Activated T-cell treated with anti-CD3 and anti-CD28 coated beads for 1 hour (primary cell): ENCODE measurements at places on chromosomes 6 and 20.

GRCh38 chr6:170314983-170315382 is 8.4 kb downstream of the FAM120B start:
- DNase-seq = no peak

GRCh38 chr6:753486-753885 is 60.5 kb upstream of the EXOC2 start:
- no peak for DNase-seq

DNA sequence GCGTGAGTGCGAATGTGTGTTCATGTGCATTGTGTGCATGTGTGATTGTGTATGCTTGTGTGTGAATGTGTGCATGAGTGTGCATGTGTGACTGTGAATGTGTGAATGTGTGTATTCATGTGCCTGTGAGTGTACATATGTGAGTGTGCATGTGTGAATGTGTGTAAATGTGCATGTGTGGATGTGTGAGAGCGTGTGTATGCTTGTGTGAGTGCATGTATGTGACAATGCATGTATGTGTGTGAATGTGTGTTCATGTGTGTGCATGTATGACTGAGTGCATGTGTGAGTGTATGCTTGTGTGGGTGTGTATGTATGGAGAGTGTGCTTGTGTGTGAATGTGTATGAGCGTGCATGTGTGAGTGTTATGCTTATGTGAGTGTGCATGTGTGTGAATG is 77.4 kb downstream of the SMOC2 start:
- no peak for DNase-seq

- peak; percentile 42 for DNase-seq
Observed at GRCh38 chr6:87473419-87473903, 687 bp downstream of the SLC35A1 start.

- no peak for DNase-seq
Observed at GRCh38 chr6:135813401-135813800, 38.1 kb upstream of the PDE7B start.

DNA sequence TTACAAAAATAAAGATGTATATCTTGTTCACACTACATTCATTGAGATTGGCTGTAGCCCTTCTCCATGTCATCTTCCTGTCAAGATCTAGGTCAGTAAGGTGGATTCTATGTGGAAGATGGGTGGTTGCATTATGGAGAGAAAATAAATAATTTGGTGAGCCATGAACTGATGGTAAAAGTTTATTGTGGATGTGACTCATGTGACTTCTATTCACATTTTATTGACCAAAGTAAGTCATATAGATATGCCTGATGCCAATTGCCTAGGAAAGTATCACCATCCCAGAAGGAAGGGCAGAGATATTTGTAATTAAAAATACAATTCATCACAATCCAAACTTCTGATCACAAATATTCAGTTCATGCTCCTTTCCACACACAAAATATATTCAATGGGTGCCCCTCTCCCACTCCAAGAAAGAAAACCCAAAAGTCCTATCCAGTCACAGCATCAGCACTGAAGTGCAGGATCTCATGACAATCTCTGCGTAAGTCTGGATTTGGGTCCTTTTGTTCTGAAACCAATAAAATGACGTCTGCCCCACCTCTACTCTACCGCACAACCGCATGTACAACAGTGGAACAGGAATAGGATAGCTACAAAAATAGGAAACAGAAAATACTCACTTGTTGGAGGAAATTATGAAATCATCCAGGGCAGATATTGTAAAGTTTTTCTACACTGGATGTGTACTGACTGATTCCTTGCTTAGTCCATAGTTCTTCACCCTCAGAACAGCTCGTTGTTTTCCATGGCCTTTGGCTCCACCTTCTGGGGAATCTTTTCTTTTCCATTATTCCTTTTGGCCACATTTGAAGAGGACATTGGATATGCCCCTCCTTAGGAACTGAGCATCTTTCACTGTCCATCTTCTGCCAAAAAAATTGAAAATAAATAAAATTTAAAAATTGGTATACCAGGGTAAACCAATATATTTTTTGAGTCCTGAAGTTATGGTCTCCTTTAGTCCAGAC is 16.1 kb upstream of the SLC17A3 start:
- DNase-seq = no peak

DNA sequence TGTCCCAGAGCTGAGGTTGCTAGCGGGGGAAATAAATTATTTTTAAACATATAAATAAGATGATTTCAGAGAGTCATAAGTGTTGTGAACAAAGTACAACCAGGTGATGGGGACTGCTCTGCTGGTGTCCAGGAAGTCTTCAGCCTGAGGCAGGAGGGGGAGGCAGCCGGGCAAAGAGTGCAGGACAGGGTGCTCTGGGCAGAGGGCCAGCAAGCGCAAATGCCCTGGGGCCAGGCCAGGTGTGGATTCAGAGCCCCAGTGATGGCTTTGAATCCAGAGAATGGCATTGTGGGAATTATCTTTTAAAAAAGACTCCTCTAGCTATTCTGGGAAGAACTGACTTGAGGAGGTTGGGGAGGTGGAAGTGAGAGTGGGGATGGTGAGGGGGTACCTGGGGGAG is 1.6 kb downstream of the CLPSL1 start:
- no peak for DNase-seq

GRCh38 chr6:74971633-74972032 is 234.2 kb downstream of the COL12A1 start:
- DNase-seq = no peak

DNA sequence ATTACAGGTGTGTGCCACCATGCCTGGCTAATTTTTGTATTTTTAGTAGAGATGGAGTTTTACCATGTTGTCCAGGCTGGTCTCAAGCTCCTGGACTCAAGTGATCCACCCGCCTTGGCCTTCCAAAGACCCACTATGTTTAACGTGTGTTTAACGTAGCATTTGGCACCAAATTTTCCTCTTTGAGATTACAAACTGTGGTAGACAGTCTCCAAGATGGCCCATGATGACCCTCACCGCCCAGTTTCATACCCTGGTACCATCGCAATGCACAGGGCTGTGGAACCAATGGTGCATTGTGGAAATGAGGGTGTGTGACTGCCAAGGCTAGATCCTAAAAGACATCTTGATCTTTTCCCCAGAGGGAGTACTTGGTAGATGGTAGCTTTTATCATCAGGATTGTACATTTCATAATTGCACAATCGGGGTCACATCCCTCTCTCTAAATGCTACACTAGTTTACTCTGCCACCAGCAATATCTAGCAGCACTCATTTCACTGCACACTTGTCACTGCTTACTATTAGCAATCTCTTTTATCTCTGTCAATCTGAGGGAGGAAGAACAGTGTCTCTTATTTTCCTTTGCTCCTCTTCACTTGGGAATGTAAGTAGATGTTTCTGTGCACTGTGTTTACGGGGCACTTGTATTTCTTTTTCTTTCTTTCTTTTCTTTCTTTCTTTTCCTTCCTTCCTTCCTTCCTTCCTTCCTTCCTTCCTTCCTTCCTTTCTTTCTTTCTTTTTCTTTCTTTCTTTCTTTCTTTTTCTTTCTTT is 96.9 kb downstream of the NOL4L start:
- DNase-seq = no peak

- no peak for DNase-seq
Observed at GRCh38 chr6:150090328-150090727, 21.4 kb upstream of the ULBP3 start.

GRCh38 chr6:42661540-42662153 is 60.8 kb downstream of the PRPH2 start:
- DNase-seq = peak; percentile 91

DNA sequence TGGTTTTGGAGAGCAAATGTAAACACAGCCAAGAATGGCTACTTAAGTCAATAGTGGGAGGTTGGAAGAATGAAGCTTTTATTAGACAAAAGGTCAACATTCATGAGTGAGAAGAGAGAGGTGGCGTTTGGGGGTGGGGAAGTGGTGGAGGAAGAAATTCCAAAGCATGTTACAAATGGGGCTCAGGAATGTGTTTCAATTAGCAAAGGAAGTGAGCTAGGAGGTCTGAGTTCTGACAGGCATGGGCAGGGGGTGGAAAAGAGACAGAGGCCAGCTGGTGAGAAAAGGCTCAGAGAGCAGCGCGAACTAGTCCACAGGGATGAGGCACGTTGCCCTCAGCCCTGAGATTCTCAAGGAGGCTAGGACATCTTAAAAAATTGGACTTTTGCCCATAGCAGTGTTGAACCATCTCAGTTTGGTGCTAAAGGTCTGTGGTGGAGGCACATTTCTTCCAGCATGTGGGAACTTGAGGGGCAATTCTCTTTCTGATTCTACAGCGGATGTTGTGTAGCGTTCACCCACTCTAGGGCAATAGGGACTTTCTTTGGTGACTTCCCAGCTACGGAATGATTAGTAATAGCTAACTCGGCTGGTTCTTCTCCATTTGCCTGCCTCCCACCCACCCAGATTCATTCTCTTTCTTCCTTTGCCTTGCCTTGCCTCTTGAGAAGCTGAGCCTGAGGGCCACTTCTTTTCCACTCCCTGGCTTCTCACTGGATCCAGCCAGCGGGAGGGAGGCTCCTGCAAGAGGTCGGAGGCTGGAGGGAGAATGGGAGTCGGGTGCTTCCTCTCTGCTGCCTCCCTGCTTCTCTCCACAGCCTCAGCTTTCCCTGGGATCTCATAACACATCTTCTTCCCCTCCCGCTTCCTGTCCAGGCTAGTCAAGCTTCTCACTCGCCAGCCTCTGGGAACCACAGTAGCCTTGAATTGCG is 45.1 kb upstream of the NEDD9 start:
- no peak for DNase-seq

GRCh38 chr6:33776764-33777163 is 12.2 kb downstream of the LEMD2 start:
- no peak for DNase-seq

- DNase-seq = no peak
Observed at GRCh38 chr6:91020744-91021143, 433.9 kb upstream of the MAP3K7 start.

DNA sequence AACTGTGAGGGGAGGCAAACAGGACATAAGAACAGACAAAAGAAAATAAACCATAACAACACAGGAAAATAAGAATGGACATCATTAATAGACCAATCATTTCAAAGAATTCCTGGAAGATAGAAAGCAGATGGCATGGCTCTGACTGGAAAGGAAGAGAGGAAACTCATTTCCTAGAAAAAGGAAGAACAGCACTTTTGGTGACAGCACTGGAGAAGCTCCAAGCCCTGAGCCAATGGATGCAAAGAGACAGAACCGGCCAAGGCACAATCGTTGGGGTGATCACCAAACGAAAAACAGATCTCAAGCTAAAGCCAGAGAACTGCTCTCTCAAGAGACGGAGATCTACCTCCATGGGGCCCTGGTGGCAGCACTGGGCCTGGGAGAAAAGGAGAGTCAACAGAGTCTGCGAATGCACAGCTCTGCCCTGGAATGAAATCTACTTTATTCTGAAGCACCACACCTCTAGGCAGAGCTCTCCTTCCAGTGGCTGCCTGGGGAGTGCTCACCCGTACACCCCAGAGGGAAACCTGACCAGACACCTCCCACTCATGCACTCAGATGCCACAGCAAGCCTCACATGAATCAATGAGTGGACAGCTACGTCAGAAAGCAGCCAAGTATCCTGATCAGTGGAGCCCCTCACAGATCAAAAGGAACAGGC is 24.2 kb downstream of the KIAA0319 start:
- DNase-seq = no peak

DNA sequence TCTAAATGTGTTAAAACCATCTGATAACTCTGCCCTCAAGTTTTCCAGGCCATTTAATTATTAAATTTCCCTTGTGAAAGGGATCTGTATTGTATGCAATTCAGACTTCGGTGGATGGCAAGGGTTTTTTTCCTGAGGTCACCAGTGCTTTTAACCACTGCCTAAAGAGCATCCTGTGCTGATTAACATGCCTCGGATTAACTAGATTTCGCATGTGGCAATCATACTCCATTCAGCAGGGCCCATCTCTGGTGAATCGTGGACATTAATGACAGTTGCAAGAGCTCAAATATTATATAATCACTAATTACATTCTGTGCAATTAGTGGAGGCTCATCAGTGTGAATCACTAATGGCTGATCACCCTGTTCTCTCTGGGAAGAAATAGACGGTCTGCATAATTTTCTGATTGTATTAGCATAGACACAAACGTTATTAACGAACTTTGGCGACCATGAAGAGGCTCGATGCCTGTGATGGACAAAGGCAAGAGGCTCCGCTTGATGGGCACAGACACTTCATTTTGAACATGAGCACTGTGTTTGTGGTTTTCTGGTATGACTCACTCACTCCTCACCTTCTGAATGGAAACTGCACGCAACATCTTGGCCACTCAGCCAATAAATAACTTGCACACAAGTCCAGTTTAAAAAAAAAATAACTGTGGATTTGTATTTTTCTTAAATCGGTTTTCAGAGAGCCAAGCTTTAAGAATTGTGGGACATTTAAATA is 31.4 kb downstream of the LINC00237 start:
- DNase-seq = no peak

- no peak for DNase-seq
Observed at GRCh38 chr6:130895516-130895915, 68.3 kb downstream of the SMLR1 start.

- no peak for DNase-seq
Observed at GRCh38 chr6:85403331-85404015, 46.4 kb upstream of the NT5E start.

GRCh38 chr6:127971945-127972391 is 71.1 kb upstream of the THEMIS start:
- peak; percentile 11 for DNase-seq

DNA sequence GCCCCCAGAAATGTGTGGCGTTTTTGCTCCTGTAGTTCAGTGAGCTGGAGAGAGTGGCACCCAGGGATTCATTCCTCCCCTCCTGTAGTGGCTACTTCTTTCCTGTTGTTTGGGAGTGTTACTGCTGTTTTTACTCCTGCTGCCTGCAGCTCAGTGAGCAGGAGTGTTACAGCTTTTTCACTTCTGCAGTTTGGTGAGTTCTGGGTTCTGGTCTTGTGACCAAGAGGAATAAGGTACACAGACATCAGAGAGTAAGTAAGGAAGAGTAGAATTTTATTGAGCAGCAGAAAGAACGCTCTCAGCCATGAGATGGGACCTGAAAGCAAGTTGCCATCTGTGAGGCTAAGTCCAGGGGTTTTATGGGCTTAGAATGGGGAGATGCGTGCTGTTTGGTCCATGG is 966.3 kb upstream of the CITED2 start:
- no peak for DNase-seq

- DNase-seq = no peak
Observed at GRCh38 chr20:32037929-32038328, 14.1 kb upstream of the HCK start.

DNA sequence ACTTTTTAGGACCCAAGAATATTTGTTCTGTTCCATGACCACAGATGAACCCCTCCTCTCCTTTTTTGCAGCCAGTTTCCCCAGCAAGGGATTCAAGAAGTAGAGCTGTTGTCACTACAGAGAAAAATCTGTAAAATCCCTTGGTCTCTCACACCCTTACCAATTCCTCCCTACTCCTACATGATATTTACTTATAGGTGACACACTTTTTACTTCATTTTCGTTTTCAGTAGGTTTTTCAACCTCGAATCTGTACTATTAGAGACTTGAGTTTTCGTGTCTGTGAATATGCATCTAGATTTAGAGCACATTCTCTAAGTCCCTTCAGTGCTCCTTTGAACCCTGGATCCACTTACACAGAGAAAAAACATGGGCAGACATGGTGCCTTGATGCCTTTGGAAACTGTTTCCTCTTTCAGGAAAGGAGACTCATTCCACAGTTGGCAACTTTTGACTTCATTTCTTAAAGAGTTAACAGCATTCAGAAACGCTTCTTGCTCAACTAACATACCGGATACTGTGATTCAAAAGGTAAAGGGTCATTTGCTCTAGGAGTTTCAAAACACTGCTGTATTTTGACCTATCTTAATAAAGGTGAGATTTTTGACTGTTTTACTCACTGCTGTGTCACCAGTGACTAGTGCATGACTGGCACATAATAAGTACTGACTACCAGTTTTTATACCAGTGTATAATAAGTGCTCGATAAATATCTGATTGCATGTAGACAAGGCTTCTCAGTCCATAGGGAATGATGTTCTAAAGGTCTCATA is 50.6 kb downstream of the LAMA4 start:
- DNase-seq = no peak

- no peak for DNase-seq
Observed at GRCh38 chr20:62493253-62493885, 17.6 kb upstream of the GATA5 start.
